ENCODE measurements at places on chromosomes 6 and 20.

GRCh38 chr6:147808640-147809039 lies 300.1 kb downstream of the SAMD5 start:
- DNase-seq, result no peak

GRCh38 chr6:33585403-33586107 lies 5.5 kb upstream of the BAK1 start:
- DNase-seq, result peak; percentile 88

DNA sequence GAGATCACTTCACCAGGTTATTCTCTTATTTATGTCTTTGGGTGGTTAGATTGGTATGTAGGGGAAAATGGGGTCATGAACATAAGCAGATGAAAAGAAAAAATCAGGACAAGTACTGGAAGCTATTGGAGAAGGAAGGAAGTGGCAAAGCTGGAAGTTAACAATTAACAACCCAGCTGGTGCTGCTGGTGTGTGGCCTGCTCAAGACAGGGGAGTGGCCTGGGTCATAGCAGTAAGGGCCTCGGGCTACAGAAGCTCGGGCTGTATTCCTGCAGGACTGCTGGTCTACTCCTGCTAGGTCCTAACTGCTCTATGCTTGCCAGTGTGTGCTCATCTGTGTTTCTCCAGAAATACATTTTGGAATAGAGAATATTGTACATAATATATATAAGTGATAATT lies 19.6 kb downstream of the MYLIP start:
- DNase-seq, result no peak

DNA sequence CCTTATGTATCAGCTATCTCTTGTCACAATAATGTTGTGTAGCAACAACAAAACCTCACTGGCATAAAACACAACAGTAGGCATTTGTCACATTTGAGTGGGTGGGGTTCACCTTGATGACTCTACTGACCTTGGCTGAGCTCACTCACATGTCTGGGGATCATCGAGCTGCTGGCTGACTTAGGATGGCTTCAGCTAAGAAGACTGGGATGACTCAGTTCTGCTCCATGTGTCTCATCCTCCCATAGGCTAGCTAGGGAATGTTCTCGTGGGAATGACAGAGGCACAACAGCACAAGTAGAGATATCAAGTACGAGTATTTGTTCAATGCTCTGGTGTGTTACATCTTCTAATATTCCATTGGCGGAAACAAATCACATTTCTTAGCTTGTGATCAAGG lies 167.9 kb downstream of the PLCB1 start:
- DNase-seq, result no peak

GRCh38 chr20:23122796-23123655 lies 36.9 kb upstream of the CD93 start:
- no peak for DNase-seq

DNA sequence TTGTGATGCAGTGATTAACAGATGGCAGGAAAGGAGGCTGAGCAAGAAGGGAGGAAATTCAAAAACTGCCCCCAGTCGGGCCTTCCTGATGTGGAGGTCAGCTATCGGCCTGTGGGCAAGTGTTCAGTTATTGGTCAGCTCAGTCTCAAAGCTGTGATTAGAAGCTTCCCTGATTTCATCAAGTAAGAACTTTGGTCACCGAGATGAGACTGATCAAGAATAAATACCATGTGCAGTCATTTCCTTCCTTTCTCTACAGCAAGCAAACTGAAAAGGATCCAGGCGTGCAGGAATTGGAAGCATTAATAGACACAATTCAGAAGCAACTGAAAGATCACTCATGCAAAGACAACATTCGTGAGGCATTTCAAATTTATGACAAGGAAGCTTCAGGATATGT lies 69.7 kb downstream of the EFHC1 start:
- no peak for DNase-seq

- DNase-seq, result no peak
These were observed 14.0 kb downstream of the IGF2R start for GRCh38 chr6:159982731-159983506.

DNA sequence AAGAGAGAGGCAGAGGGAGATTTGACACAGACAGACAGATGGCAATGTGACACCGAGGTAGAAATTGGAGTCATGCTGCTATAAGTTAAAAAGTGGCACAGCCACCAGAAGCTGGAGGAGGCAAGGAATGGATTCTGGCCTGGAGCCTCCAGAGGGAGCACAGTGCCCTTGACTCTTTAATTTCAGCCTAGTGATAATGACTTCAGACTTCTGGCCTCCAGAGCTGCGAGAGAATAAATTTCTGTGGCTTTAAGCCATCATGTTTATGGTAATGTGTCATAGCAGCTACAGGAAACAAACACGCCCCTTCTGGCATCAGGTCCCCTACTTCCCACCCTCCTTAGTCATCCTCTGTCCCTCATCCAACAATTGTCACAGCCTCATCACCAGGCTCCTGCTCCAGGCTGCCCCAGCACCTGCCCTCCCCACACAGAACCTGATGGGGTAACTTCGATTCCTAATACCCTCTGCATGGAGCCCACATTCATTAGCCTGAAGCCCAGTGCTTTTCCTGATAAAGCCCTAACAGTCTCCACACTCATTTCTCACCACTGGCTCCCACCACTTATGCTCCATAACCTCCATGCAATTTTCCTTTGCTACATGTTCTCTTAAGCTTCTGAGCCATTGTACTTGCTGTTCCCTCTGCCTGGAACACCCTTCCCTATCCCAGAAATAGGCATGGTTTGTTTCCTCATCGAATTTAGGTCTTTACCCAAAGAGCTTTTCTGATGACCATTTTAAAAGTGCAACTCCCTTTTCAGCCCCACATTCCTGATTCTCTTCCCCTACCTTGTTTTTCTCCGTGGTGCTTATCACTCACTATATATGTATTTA lies 69.7 kb upstream of the TOX2 start:
- DNase-seq, result no peak

- no peak for DNase-seq
These were observed 155.2 kb downstream of the NFATC2 start for GRCh38 chr20:51387125-51387875.

GRCh38 chr6:13433709-13434121 lies 53.7 kb downstream of the GFOD1 start:
- DNase-seq, result no peak

GRCh38 chr20:61066526-61066925 lies 185.5 kb upstream of the CDH4 start:
- DNase-seq, result no peak

- no peak for DNase-seq
These were observed 147.5 kb upstream of the SMLR1 start for GRCh38 chr6:130679684-130680083.

DNA sequence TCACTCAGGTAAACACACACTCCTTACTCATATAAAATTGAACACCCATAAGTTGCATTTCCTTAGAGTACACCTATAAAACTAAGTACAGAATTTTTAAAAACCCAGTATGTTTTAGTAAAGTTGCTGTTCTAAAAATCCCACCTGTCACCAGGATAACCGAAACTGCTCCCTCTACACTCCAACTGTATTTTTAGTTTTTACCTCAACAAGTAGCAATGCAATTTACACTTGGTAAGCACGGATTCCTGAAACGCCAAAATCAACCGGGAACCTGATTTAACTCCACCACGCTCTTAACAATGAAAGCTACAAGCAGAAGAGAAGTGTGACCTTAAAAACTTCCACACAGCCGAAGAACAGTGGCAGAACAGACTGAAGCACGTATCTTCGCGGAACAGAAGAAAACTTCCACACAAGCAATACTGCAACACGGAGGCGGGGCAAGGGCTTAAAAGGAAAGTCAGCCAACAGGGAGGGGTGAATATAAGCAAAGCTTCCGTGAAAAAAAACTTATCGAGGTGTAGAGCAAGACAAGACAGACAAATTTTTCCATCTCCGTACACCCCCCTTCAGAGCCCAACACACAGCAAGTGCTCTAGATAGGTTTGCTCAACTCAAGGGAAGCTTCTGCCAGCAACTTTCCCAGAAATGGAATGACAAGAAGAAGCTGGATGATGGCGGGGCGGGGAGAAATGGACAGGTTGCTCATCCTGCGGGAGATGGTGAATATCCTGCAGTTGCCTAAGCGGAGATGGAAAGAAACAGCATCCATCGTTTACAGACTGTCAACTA lies 1.4 kb downstream of the STAU1 start:
- peak; percentile 64 for DNase-seq

DNA sequence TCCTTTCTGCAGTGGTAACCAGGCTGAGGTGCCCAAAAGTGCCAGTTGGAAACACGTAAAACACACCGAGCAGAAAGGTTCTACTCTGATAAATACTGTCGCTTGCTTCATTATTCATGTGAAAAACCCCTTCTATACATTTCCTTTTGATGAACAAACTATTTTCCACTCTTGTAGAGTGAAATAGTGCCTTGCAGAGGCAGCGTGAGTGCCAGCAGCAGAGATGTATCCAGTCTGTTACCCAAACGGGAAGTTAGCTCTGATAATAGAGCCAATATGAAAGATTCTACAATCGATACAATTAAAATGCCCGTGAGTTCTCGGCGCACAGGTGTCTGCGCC lies 1.5 kb downstream of the ZBTB46 start:
- DNase-seq, result no peak

- no peak for DNase-seq
These were observed 7.9 kb downstream of the PTK6 start for GRCh38 chr20:63529180-63529860.

- no peak for DNase-seq
These were observed 41.0 kb downstream of the GFOD1 start for GRCh38 chr6:13446381-13446780.

DNA sequence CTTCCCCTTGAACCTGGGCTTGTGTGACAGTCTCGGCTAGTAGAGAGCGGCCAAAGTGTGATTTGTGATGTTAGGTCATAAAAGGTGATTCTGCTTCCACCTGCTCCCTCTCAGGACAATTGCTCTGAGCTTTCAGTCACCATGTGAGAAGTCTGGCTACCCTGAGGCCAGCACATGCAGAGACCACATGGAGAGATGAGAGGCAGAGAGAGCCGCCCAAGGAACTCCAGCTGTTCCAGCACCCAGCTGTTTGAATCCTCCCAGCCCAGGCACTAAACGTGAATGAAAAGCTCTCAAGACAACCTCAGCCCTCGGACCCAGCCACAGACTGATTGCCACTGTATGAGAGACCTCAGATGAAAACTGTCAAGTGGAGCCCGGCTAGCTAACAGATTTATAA lies 143.4 kb upstream of the EEF1E1 start:
- DNase-seq, result no peak

All from stimulated activated CD4-positive, alpha-beta T cell treated with anti-CD3 and anti-CD28 coated beads, Interleukin-1b, Interleukin-23, amount 100 ng/mL, for 48 hours (primary cell).